Activated T-helper 2 cell treated with anti-CD3 and anti-CD28 coated beads, Interferon-gamma antibody, Interleukin-2, Interleukin-4, amounts not matched to agents 10 μg/mL and 5 μg/mL and 100 μg/mL, durations not matched to agents 14 hours and 24 hours and 36 hours (primary cell): ENCODE measurements at places on chromosomes 2 and 18. TPM values are rescaled to one million over a fixed set of nuclear protein-coding genes. Genes with fewer than 3 reads are reported as not detected.

The ALPG gene
- not detected in 2 replicates for total RNA-seq

The KIF5C gene
- 12.9 and 17.3 TPM in 2 replicates for total RNA-seq

The SLC23A3 gene
- 1.3 and 1.9 TPM in 2 replicates for total RNA-seq

The SPEG gene
- not detected in 2 replicates for total RNA-seq

The PREB gene
- total RNA-seq: 79.8 and 82.6 TPM in 2 replicates

The ALKAL2 gene
- total RNA-seq: 16.3 and 17.6 TPM in 2 replicates

The SCTR gene
- not detected in 2 replicates for total RNA-seq

The PDCD1 gene
- total RNA-seq: 42.0 and 44.7 TPM in 2 replicates

The LRATD1 gene
- total RNA-seq: not detected in 2 replicates

The KIAA1328 gene
- 7.4 and 7.9 TPM in 2 replicates for total RNA-seq

The APCDD1 gene
- not detected in 2 replicates for total RNA-seq

The POTEI gene
- total RNA-seq: not detected in 2 replicates

The DHX57 gene
- total RNA-seq: 18.5 and 21.7 TPM in 2 replicates

The ABHD1 gene
- total RNA-seq: 1.2 and 1.5 TPM in 2 replicates

The IMPACT gene
- 4.5 and 6.2 TPM in 2 replicates for total RNA-seq
